ENCODE measurements at places on chromosomes 3 and 15. TPM values are rescaled to one million over a fixed set of nuclear protein-coding genes. Genes with fewer than 3 reads are reported as not detected.

The SCAANT1 gene
- total RNA-seq = not detected

The BCHE gene
- 42.3 TPM for total RNA-seq

The CHRNA3 gene
- total RNA-seq = not detected

The ZBTB47 gene
- 21.4 TPM for total RNA-seq

The ALDH1A2 gene
- total RNA-seq = 11.0 TPM

The AMOTL2 gene
- total RNA-seq = 56.9 TPM

The SNURF gene
- total RNA-seq = 36.0 TPM

The CCDC54 gene
- total RNA-seq = not detected

The PLSCR2 gene
- total RNA-seq = not detected

The ROBO2 gene
- 8.9 TPM for total RNA-seq

The ST8SIA2 gene
- 7.8 TPM for total RNA-seq

The GOLGA8S gene
- total RNA-seq = not detected

The TWF2 gene
- total RNA-seq = 18.8 TPM

The TJP1 gene
- total RNA-seq = 53.2 TPM

The TERC gene
- total RNA-seq = 104 TPM

The SKOR1 gene
- total RNA-seq = under 0.01 TPM

The SLC6A1 gene
- total RNA-seq = 2.6 TPM

The IL12A gene
- 0.52 TPM for total RNA-seq

The ADAMTS9 gene
- total RNA-seq = 106 TPM

The SHF gene
- 8.4 TPM for total RNA-seq

The USP13 gene
- 26.1 TPM for total RNA-seq

The CLDN1 gene
- total RNA-seq = 1.6 TPM

The GOLGA8T gene
- total RNA-seq = not detected

The CAV3 gene
- total RNA-seq = 222 TPM

The TGM4 gene
- not detected for total RNA-seq

The ARPIN gene
- 13.0 TPM for total RNA-seq

The NR1I2 gene
- total RNA-seq = under 0.01 TPM

The TRPM1 gene
- not detected for total RNA-seq

The CORO2B gene
- 1.0 TPM for total RNA-seq
